ENCODE measurements at places on chromosomes 3 and 15. TPM values are rescaled to one million over a fixed set of nuclear protein-coding genes. Genes with fewer than 3 reads are reported as not detected.

Gene SI
- total RNA-seq = not detected

Gene PRR23E
- not detected for total RNA-seq

Gene B3GALNT1
- total RNA-seq = 5.6 TPM

Gene KBTBD12
- total RNA-seq = not detected

Gene NUDT16
- total RNA-seq = 4.5 TPM

- no peak for ATAC-seq
These were observed 63.6 kb upstream of the THBS1 start for GRCh38 chr15:39517122-39517855.

- ATAC-seq = no peak
These were observed 28.9 kb upstream of the KLHL6 start for GRCh38 chr3:183584246-183584913.

DNA sequence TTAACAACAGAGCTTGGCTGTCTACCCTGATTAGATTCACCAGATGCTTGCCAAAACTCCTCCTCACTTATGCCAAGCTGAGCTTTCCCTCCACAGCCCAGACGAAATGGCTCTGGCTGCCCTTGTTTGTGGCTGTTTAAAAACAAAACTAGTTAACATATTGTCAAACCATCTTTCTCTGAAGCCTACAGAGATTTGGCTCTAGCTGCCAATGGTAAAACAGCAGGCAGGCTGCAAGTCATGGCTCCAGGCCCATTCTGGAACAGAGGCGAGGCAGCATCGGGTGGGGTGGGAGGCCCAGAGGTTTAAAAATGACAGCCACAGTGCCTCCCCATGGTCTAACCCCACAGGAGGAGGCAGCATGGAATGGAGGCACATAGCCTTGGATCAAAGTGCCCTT, 75.9 kb downstream of the SCN5A start:
- ATAC-seq = no peak

DNA sequence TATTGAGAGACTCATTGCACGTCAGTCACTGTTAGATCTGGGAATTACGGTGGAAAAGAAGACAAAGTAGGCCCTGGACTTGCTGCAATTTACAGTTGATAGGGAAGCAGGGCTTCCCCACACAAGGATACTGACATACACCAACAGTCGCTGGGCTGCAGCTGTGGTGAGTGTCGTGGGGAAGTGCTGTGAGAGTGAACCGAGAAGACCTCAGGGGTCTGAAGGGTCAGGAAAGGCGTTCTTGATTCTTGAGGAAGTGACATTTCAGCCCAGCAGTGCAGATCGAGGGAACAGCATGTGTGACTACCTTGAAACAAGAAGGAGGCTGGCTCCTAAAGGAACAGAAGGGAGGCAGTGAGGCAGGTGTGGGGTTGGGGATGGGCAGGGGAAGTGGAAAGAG, 22.5 kb downstream of the MYZAP start:
- ATAC-seq = no peak

DNA sequence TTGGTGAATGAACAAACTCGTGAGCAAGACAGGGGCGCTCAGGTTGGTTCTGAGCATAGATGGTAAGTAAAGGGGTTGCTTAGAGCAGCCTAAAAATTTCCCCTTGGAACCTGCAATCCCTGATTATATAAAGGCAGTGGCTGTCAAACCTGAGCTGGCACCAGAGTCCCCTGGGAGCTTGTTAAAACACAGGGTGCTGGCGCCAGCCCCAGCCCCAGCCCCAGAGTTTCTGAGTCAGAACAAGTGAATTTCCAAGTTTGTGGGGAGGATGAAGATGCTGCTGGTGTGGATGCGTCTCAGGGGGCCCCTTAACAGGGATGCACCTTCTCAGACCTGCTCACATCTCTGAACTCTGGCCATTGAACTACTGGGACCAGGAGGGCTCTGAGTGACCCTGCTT, 48.2 kb downstream of the FEM1B start:
- ATAC-seq = no peak

DNA sequence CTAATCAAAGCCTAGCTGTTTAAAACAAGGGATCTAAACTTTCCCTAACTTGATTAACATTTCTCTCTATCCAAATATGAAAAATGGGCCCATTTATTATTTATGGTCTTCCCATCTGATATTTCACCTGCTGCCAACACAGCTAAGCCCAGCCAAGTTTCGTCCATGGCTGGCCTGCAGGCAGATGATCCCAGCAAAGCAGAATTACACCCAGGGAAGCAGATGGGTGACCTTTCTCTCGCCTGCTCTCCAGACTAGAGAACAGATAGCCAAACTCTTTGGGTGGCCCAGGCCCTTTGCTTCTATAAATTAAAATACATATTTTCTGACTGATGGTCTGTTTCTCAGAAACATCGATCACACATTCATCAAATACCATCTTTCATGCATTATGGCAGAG, 1038.8 kb downstream of the AGBL1 start:
- ATAC-seq = no peak

- ATAC-seq = no peak
These were observed 1.6 kb downstream of the C15orf39 start for GRCh38 chr15:75203017-75203907.

DNA sequence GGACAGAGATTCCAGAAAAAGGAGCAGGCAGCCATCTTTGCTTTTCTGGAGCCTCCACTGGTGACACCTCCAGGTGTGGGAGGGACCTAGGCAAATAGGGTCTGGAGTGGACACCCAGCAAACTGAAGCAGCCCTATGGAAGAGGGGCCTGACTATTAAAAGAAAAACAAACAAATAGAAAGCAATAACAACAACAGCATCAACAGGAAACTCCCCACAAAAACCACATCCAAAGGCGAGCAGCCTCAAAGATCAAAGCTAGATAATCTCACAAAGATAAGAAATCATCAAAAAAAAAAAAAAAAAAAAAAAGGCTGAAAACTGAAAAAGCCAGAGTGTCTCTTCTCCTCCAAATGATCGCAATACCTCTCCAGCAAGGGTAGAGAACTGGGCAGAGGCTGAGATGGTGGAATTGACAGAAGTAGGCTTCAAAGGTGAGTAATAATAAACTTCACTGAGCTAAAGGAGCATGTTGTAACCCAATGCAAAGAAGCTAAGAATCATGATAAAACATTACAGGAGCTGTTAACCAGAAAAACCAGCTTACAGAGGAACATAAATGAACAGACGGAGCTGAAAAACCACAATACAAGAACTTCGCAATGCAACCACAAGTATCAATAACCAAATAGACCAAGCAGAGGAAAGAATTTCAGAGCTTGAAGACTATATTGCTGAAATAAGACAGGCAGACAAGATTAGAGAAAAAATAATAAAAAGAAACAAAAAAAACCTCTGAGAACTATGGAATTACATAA, 225.4 kb downstream of the CTNNB1 start:
- no peak for ATAC-seq

DNA sequence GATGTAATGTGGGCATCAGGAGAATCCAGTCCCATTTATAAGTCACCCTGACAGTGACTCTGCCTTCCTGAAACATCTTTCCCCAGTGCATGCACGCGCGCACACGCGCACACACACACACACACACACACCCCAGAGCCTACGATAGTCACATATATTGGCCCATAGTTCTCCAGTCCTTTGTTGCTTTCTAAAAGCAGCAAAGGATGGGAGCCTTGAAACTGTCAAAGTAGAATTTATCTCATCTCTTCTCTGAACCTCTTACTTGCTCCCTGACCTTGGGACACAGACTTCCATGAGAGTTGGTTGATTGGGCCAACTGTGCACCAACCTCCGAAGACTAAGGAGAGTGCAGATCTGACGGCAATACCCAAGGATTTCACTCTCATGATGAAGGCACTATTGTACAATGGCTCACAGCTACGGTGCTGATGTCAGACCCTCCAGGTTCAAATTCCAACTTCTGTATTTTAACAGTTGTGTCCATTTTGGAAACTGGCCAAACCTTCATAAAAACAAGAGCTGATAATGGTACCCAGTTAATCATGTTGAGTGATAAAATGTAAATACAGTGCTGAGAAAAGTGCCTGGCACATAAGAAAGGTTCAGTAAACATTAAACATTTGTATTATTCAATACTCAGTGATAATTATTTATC, 8.3 kb downstream of the CPA3 start:
- ATAC-seq = no peak

GRCh38 chr3:131494706-131495105, 8.1 kb downstream of the MRPL3 start:
- no peak for ATAC-seq

DNA sequence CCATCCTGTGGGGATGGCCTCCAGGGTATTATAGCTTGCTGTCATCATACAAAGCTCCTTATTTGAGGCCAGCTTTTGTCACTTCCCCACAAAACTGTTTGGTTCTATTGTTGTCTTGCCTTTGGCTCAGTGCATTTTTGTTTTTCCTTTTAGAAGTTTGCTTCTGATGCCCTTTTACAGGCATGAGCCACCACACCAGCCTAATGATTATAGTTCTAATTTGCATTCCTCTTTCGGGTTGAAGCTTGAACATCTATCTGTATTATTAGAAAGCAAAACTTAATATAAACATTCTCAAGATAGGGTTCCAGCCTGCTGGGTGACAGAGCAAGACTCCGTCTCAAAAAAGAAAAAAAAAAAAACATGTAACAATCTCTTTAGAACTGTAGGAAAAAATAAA, 39.8 kb downstream of the SMARCC1 start:
- no peak for ATAC-seq

DNA sequence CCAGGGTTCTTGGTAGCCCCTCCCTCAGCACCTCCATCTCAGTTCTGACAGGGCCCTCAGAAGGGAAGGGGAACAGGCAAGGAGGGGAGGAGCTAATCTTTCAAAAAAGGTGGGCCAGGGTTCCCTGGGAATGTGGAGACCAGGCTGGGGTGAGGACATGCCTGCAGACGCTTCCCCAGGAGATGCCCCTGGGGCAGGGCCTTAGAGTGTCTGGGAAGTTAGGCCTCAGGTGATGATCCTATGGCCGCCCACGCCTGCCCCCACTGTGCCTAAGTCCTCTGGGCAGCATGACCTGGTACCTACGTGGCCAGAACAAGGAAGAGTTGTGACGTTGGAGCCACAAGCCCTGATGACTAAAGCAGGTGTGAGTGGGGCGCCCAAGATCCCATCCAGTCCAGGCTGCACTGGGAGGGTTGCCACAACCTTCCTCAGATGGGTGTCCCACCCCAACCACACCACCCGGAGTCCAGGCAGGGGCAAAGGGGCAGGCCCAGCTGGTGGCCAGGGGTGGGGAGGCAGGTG, 3.9 kb upstream of the SEMA3B start:
- no peak for ATAC-seq

DNA sequence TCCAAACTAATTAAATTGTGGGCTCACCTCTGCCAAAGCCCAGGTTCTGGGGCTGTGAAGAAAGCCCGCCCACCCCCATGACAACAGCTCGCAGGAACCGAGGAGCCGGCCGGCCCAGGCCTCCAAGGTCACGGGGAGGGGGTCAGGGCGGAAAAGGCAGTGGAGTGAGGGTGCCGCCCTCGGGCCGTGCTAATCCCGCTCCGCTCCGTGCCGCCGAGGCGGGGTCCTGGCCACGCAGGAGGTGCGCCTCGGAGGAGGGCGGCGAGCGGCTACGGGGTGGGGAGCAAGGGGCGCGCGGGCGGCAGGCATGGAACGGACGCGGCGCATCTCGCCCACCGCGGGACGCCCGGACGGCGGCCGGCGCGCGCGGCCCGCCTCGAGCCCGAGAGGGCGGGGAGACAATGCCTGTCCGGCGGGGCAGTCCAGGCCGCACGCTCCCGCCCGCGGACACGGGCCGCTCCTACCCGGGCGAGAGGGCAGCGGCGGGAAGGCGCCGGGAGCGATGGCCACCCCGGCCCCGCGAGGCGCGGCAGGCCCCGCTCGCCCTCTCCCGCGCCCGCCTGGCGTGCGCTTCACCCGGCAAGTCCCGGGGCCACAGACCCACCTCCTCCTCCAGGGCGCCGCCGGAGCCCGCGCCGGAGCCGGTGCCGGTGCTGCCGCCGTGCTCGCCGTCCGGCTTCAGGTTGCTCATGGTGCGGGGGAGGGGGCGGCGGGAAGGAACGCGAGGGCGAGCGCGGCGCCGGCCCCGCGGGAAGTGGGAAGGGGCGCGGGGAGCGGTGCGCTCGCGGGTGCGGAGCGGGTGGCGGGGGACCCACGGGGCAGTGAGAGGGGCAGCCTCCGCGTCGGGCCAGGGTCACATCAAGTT, 528 bp downstream of the RBPMS2 start:
- no peak for ATAC-seq

Measured in activated T-helper 17 cell treated with anti-CD3 and anti-CD28 coated beads, Interleukin-2, amount 50 U/mL, for 72 hours (primary cell).